Germinal center (tissue), 1 donor: ENCODE measurements at places on chromosomes 4 and X.

- no peak for DNase-seq
Observed at GRCh38 chrX:9856588-9856987, 70.4 kb downstream of the SHROOM2 start.

DNA sequence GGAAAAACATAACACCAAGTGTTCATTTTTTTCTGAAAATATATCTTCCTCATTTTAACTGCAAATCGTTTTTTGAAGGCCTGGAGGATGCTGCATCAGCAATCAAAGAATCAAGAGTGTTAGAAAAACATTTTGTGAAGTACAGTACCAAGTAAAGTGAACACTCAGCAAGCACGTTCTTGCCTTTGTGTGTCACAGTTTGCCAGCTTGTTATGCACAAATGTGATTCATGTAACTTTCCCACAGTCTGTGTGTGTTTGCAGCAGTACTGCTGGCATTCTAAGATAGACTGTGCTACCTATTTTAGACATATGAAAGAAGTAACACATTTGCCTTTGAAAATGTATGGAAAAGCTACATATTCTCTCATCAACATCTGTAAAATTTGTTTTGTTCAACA is 1617.7 kb downstream of the RPA4 start:
- DNase-seq = no peak

GRCh38 chr4:151674804-151675391 is 85.9 kb downstream of the GATB start:
- no peak for DNase-seq

DNA sequence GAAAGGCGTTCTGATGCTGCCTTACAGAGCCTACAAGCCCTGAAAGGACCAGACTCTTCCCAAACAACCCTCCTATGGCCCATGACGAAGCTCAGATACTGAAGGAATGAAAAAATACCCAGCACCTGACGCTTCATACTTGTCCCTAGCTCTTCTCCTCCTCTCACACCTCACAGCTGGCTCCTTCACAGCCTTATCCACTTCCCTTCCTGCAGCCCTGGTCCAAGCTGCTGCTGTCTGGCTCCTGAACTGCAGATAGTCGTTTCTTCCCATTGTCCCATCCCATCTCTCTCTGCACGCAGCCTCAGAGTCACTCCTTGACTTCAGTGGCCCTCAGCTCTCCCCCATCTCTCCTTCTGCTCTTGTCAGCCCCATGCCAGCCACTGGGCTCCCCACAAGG is 56.6 kb downstream of the FAM193A start:
- no peak for DNase-seq

DNA sequence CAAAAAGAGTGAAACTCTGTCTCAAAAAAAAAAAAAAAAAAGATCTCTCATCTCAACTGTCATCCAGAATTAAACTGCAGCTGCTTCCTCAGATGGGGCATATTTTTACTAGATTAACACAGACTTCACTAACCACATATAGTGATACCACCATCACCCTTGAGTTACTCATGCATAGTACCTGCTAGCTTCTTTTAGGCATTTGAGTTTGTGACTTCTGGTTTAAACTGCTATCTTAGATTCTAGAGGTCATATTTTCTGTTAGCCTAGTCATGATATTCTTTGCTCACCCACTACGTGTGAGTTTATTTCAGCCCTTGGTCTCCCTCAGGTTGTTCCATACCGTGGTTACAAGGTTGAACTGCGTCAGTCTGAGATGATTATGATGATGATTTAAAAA is 154.9 kb upstream of the BMP3 start:
- DNase-seq = peak; percentile 72

DNA sequence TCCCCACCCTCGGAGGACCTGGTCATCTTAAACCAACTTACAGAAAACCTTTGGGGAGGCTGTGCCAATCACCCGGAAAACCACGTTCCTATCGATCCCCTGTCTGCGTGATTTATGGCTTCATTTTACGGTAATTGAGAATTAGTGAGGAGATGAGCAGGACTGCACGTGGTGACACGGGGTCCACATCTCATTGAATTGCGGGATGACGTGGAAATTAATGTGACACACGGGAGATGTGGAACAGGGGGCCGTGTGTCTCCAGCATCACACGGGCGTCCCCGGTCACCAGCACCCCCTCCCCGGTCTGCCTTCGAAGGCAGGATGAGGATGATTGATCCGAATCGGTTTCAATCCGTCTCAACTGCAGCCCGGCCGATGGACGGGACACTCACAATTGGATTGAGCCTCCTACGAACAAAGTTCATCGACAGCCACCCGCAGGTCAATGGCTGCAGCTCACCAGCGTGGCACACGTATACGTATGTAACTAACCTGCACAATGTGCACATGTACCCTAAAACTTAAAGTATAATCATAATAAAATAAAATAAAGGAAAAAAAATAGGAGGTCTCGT is 160.3 kb downstream of the SHOX start:
- no peak for DNase-seq

GRCh38 chrX:40157228-40158035 is 59.7 kb upstream of the BCOR start:
- no peak for DNase-seq

DNA sequence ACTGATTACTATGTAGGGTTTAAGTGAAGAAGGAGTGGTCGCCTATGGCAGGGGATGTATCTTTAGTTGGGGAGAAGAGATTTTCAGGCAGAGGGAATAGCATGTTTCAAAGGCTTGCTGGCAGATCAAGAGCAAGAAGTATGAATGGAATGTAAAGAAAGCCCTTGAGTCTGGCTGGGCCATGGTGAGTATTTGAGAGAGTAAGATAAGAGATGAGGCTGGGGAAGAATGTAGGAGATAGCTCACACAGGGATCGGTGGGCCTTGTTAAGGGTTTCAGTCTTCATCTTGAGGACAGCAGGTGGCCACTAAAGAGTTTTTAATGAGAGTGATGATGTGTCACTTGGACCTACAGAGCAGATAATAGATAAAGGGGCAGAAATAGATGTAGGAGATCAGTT is 319.1 kb upstream of the RPS6KA3 start:
- no peak for DNase-seq

DNA sequence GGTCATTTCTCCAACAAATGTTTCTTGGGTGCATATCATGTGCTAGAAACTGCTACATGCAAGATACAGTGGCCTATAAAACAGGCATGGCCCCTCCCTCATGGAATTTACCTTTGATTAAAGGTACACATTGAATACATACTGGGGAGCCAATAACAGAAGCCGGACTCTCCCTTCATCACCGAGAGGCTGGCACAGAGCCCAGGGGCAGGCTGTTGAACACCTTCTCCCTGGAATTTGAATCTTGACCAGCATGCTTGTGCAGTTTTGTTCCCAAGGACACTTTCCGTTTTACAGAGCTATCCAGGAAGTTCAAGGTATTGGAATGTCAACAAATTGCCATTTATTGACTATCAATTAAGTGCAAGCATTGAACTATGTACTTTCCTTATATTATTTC is 33.2 kb downstream of the PPARGC1A start:
- no peak for DNase-seq

DNA sequence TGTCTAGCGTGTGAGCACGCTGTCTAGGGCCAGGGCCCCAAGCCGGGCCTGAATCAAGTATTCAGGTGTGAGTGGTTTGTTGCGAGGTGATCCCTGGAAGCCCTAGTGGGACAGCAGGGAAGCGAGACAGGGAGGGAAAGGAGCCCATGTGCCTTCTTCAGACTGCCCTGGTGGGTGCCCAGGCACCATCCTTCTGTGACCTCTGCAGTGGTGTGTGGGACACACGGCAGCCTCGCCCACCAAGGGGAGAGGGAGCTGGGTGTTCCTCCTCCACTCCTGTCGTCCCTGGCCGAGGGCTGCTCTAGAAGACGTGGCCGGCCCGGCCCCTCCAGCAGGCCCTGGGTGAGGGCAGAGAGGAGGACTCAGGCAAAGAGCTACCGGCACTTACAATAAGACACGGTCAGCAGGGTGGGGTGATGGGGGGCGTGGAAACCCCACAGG is 47.4 kb downstream of the HTRA3 start:
- DNase-seq = no peak

- no peak for DNase-seq
Observed at GRCh38 chr4:111400741-111401140, 744.5 kb upstream of the FAM241A start.

- no peak for DNase-seq
Observed at GRCh38 chr4:167119392-167119791, 114.9 kb downstream of the SPOCK3 start.

- no peak for DNase-seq
Observed at GRCh38 chr4:99054428-99054994, 34.1 kb downstream of the ADH5 start.

- no peak for DNase-seq
Observed at GRCh38 chr4:189530848-189531247, 409.8 kb upstream of the FRG1 start.

- DNase-seq = no peak
Observed at GRCh38 chr4:148975464-148975863, 533.2 kb upstream of the NR3C2 start.

GRCh38 chr4:124854968-124855367 is 142.4 kb upstream of the ANKRD50 start:
- DNase-seq = no peak

GRCh38 chr4:154727540-154727939 is 16.3 kb upstream of the LRAT start:
- no peak for DNase-seq

GRCh38 chr4:53100501-53101190 is 238.5 kb downstream of the RASL11B start:
- DNase-seq = no peak

- no peak for DNase-seq
Observed at GRCh38 chr4:144295286-144295995, 154.9 kb upstream of the GYPA start.

GRCh38 chr4:158771776-158772175 is 3.0 kb downstream of the FNIP2 start:
- DNase-seq = no peak

DNA sequence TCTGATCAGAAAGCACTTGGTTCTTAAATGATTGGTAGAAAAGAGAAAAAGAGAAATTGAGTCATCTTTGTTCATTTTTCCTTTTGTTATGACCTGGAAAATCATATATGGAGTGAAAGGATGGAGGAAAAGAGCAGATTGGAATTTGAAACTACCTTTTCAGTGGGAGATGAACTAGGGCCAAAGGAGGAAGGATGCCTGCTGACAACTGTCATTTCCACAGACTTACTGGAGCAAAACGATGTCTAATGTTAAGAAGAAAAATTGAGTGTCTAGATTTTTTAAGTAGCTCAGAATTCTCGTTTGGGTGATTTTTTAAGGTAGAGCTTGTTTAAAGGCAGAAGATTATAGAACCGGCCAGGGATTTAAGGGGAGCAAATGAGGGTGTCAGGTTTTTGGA is 144.6 kb upstream of the KCNIP4 start:
- DNase-seq = no peak

GRCh38 chr4:19739101-19739651 is 512.5 kb upstream of the SLIT2 start:
- no peak for DNase-seq

DNA sequence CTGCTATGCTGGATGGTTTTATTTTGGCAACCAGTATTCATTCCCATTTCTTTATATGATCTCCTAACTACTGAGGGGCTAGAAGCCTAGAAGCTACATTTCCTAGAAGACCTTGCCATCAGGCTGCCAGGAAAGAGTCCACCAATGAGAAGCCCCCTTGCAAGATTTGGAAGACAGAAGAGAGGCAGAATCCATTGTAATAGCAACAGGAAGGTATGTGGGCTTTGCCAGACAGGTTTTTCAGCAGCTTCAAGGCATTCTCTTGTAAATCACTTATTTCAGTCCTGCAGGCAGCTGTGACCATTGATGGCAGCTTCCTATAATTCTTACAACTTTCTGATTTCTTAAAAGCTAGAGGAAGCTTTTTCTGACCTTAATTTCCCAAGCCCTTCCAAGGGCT is 148.3 kb upstream of the NHS start:
- no peak for DNase-seq

- peak; percentile 11 for DNase-seq
Observed at GRCh38 chr4:22897520-22898108, 204.9 kb downstream of the GBA3 start.

DNA sequence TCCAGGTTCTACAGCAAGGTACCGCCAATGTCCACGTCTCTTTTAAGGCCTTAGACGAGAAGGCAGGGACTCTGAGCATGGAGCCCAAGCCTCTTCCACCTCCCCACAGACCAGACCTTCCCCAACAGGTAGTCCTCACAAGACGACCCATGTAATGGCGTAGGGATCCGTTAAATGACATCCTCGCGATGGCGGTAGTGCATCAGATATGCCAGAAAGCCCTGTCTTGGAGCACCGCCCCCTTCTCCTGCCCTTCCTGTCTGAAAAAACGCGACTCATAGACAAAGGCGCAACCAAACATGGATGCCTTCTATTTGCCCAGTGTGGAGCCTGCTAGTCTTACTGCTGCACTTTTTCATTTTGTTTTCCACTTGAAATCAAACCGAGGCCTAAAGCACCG is 185.4 kb downstream of the OR13H1 start:
- DNase-seq = no peak

DNA sequence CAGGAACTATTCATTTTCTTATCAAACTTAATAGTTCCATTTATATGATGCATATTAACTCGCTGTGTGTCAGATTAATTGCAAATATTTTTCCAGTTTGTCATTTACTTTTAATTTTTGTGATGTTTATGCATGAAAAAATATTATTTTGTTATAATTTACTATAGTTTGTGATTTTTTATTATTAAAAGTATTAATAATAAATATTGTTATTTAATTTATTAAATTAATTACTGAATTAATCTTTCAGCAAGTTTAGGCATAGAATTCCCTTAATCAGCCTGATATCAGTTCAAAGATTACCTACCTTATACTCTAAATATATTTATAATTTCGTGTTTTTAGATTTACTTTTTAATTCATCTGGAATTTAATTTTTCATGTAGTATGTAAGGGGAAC is 15.5 kb upstream of the ATOH1 start:
- no peak for DNase-seq

DNA sequence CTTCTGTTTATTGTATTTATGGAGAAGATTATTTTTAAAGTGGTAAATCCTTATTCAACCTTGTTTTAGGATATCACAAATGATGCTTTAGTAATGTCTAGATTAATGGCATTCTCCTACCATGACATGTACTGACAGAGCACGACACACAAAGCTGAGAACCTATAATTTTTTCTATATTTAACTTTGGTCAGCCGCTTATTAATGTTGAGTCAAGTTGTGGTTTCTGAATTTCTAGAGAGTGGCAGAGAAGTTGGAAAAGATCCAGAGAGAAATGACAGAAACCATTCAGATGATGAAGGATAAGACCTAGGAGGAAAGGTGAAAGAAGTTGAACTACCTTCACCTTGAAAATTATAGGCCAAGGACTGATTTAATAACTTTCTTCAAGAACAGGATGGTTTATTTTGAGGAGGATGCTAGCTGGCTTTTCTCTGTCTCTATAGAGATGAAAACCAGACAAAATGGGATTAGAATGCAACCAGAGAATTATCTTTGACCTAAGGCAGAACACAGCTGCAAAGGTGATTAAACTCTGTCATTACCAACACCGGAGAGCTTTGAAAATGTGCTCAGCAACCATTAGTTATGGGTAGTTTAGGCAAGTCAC is 62.6 kb upstream of the TSPAN5 start:
- no peak for DNase-seq

GRCh38 chr4:7369511-7369910 is 65.2 kb downstream of the PSAPL1 start:
- no peak for DNase-seq
